SK-N-DZ (cell line): ENCODE measurements at places on chromosomes 5 and 9.
A peak's percentile ranks its signal among the peaks of the same experiment; 100 is the strongest.

GRCh38 chr5:34715711-34716110 is 59.6 kb downstream of the RAI14 start:
- no peak for DNase-seq

DNA sequence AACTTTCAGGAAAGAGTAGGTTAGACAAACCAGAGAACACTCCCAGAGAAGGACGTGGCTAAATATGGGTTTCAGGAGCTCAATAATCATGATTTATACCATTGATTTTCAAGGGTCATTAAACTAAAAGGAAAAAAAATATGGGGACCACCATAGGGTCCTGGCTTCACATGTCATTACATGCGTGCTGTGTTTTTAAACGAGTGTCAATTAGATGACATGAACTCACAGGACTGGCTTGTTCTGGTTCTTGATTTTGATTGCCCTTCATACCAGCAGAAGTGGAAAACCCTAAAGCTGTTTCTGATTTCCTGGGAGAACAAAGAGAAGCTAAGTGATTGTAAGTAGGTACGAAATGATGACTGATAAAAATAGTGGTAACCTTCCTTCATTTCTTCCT is 5.8 kb downstream of the ACOT12 start:
- no peak for DNase-seq

DNA sequence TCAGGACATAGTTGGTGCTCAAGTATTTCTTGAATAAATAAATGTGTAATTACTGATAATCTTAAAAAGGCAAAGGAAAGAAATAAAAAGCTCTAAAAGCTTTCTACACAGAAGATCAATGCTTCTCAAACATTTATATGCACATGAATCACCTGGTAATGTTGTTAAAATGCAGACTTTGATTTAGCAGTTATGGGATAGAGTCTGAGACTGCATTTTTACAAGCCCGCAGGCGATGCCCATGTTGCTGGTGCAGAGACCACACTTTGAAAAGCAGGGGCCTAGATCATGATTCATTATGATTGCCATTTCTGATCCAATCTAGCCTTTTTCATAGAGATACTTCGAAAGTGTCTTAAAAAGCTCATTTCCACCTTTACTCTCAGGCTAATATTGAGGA is 3.5 kb upstream of the CCDC152 start:
- DNase-seq, result no peak

DNA sequence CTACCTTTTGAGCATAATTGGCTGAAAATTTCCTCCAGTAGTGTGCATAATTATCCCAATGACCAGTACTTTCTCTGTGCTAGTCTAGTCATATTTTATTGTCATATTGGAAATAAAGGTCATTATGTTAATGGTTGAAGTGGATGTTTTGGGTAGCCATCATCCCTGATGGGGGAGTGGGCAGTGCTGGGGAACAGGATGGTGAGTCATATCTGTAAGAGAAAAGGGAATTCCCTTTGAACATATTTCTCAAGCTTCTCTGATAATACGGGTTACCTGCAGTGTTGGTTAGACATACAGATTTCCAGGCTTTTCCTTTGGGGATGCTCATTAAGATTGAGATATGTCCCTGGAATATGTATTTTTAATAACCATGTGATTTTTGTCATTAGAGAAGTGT is 33.3 kb upstream of the SPATA31D4 start:
- DNase-seq, result no peak

- DNase-seq, result no peak
Measured at GRCh38 chr9:127885508-127886281, 8.2 kb upstream of the AK1 start.

DNA sequence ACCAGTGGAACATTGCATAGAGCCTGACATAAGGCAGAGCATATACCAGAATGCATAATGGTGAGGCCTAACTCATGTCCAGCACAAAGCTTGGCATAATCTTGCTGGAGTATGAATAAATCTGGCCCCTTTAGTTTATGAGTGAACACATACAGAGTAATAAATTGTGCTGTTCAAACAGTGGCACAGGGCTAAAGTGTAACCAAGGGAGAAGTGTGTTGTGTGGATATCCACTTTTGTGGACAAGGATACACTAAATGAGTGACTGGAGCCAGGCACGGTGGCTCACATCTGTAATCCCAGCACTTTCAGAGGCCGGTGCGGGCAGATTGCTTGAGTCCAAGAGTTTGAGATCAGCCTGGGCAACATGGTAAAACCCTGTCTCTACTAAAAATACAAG is 29.4 kb upstream of the JMY start:
- DNase-seq, result no peak

DNA sequence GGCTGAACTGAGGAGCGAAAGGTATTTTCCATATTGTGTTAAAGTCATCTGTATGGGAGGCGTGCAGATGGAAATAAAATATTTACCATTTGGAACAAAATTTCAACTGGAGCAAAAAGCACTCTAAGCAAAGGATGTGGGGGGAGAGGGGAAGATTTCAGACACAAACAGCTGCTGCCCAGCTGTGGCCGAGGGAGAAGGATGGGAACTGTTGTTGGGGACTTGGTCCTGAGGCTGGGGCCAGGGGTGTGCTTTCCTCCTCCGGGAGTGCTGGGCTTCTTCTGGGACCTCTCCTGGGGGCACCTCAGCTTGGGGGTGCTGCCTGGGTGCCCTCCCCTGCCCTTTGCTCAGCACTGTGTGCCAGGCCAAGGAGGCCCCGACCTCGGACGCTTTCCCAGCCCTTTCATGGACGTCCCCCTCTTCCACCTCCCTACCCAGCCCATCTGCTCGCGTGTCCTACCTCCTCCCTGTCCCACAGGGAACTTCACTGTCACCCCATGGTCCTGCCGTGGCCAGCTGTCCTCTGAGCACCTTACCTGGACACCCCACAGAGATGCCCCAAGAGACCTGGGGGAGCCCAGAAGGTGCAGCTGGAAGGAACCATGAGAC is 101.9 kb upstream of the COL5A1 start:
- DNase-seq, result no peak

DNA sequence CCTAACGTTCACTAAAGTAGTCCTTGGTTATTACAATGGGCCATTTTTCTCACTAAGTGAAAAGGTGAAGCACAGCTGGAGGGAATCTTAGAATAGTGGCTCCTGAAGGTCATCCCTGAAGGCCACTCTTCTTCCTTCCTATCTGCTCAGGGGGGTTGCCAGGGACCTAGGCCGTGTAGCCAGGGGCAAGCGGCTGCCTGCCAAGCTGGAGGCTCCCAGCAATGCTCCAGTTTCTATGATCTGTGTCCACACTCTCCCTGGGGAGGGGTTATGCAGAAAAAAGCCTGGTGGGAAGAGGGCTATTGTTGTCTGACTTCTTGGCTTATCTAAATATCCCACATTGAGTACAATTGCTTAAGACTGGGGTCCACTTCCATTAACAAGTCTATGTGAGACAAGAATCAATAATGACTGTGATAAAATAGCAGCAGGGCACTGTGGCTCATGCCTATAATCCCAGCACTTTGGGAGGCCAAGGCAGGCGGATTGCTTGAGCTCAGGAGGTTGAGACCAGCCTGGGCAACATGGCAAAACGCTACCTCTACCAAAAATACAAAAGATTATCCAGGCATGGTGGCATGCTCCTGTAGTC is 3.8 kb downstream of the NMRK1 start:
- DNase-seq, result no peak

GRCh38 chr5:442335-443238 is at the start of gene EXOC3:
TSS of gene EXOC3 (plus strand) at chr5:443176. CDS start at chr5:446206, 3,030 bp downstream.
- peak; percentile 65 for DNase-seq

DNA sequence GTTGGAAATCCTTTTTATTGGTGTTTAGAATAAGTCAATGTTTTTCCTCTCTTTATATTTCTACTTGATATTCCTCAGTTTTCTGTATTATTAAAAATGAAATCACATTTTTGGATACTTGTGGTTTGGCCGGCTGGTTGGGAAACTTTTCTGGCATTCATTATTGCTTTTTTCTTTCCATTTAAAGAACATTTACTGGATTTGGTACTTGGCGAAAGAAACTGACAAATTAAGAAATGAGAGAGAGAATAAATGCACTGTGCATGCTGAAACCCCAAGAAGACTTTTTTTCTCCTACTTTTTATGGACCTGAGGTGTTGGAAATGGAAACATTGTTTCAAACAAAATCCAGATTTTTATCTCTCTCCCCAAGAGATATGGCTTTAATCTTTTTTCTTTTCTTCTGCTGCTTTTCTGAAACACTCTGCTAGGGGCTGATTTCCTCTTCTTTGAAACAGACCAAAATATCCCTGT is 128.4 kb downstream of the SNX18 start:
- DNase-seq, result no peak

DNA sequence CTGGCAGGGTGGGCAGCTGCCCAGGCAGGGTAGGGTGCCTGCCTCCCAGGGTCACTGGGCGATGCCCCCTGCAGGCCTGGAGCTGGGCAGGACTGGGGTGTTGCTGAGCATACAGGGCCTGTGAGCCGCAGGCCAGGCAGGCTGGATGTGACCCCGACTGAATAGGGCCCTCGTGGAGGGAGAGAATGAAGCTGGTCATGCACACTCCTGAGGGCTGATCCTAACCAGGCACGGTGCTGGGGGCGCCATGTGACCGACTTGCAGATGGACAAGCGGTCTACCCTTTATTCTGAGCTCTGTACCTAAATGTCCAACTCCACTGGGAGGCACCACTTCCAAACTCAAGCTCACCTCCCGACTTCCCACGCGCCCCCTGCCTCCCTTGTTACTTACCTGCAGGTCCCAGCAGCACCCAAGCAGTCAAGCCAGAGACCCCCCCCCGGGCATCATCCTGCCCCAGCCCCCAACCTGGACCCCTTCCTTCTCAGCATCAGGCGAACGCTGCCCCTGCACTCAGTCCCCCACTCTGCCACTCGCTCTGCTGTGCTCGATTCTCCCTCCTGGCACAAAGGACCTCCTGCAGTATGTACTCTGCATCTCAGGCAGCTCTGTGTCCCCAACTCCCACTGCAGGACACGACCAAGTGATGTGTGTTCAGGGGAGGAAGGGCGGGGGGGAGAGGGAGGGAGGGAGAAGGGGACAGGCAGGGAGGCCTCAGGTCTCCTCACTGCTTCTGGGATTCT is 76.8 kb upstream of the PHYKPL start:
- DNase-seq, result no peak

DNA sequence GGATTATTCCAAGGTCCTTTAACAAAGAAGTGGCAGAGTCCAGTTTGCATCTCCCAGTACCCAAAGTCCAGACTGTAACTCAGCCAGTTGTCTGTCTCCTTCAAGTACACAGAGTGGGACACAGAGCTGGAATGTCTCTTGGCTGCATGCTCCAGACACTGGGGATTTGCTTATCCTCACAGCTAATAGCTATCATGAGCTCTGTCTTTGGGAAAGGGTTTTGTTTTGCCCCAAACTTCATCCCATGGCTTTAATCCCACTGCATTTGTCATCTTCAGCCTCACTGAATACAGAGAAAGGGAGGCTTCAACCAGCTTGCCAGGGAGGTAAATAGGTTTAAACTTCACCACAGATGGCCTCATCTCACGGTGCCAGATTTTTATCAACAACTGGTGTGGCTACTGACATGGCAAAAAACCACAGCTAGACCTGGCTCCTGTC is 412.2 kb upstream of the SLC24A2 start:
- no peak for DNase-seq

GRCh38 chr5:11047625-11048024 is 286.6 kb upstream of the DAP start:
- no peak for DNase-seq

DNA sequence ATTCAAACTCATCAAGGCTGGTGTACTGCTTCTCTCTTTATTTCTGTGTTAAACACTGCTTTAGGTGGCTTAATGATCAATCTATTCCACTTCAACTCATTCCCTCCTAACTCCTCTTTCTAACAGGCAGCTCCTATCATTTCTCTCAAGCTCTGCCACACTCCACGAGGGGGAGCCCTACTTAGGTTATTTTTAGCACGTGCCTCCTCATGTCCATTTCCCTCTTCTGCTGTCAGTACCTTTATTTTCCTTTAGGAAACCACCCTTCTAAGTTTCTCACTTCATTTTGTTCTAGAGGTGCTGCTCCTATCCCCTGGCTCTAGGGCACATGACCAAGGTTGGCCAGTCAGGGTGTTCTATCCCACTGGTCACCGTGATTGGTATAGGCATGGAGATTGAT is 6.7 kb upstream of the BRINP1 start:
- peak; percentile 11 for DNase-seq

DNA sequence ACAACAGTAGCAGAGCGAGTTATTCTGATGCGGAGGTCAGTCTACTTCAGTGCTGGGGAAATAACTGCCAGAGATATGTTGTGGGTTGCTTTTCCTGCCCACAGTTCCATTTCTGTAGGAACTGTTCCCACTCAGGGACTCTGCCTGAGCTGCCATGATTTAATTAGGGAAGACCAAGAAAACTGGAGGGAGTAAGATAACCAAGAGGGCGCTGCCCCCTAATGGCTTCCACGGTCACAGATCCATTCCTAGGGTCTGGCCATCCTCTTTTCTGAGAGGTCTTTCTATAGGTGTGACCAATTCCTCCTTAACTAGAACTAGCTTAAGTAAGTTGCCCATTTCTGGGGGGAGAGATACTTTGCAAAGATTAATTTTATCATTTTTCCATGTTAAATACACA is 125.9 kb downstream of the APBA1 start:
- DNase-seq, result peak; percentile 87

GRCh38 chr5:66015196-66015960 is 89.0 kb downstream of the ERBIN start:
- DNase-seq, result no peak
